ELF-1 (cell line): ENCODE measurements at places on chromosomes 16 and 17.

- no peak for DNase-seq
Observed at GRCh38 chr17:61259360-61259759, 140.3 kb upstream of the TBX2 start.

DNA sequence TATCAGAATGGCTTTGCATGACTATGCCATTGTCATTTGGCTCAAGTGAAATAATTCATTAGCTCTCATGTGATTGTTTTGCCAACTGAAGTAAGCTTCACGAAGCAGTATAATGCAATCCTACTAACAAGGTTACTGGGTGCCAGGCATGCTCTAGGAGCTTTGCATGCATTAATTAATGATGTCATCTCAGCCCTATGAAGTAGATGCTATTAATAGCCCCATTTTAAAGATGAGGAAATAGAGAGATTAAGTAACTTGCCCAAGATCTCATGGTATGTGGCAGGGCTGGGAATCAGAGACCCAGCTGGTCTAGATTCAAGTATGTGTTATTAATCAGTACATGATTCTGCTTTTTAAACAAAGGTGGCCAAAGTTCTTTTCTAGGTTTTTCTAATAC lies 14.1 kb downstream of the KRT39 start:
- DNase-seq: no peak

- DNase-seq: no peak
Observed at GRCh38 chr17:76085731-76086366, 6.9 kb downstream of the ZACN start.

DNA sequence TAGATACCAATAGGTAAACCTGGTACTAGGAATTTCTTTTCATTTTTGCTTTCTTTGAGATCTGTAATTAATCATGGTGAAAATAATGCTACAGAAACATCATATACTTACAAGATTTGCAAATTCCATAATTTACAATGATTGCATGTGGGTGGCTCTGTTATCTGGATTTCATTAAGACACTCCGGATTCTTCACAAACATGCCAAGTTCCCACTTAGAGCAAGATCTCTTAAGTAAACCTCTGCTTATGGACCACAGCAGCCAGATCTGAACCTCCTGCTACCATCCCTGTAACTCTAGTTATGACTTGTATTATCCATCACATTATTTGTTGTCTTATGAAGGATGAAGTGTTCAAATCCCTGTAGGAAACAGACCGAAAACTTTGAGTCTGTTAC lies 424.7 kb downstream of the CDH13 start:
- no peak for DNase-seq
